ENCODE measurements at places on chromosomes 2 and 18.

DNA sequence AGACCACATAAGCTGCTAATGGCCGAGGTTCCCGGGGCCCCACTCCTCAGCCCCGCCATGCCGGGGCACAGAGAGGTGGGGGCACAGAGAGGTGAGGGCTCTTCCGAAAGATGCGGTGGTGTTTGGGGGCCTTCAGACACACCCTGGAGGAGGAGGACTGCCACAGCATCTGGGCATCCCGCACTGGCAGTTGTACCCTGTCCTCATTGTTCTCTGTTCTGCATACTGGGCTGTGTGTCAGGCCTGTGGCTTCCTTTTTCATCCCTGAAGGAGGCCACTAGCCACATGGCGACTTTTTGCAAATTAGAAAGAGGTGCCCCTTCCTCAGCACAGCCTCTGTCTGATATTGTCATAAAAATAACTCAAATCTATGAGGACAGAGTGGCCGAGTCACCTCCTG is 150.1 kb downstream of the CTIF start:
- no peak for DNase-seq

GRCh38 chr2:183248866-183249567 is 124.8 kb downstream of the NUP35 start:
- peak; percentile 51 for DNase-seq

- DNase-seq, result no peak
Observed at GRCh38 chr18:48858676-48859075, 92.1 kb downstream of the SMAD7 start.

GRCh38 chr2:10873171-10873570 is 38.6 kb upstream of the KCNF1 start:
- no peak for DNase-seq

GRCh38 chr2:79619976-79620375 is 107.1 kb downstream of the CTNNA2 start:
- no peak for DNase-seq

GRCh38 chr2:223930103-223930976 is 14.8 kb downstream of the WDFY1 start:
- DNase-seq, result no peak

DNA sequence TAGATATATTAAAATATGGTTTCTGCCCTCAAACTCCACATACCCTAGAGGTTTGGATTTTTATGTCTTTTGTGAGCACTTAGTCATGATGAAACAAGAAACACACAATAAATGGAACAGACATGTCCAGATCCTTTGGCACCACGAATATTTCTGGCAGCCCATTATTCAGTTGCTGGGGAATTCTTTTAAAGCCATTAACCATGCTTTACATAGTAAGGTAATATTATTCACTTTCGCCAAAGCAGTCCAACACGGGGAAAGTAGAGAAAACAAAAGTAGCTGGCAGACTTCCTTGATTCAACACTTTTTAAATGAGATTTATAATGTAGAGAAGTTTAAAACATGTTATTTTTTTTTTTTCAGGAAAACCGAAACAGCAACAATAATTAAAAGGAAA is 235.4 kb downstream of the PIEZO2 start:
- DNase-seq, result no peak

GRCh38 chr2:71555798-71556454 is 102.6 kb downstream of the DYSF start:
- no peak for DNase-seq

DNA sequence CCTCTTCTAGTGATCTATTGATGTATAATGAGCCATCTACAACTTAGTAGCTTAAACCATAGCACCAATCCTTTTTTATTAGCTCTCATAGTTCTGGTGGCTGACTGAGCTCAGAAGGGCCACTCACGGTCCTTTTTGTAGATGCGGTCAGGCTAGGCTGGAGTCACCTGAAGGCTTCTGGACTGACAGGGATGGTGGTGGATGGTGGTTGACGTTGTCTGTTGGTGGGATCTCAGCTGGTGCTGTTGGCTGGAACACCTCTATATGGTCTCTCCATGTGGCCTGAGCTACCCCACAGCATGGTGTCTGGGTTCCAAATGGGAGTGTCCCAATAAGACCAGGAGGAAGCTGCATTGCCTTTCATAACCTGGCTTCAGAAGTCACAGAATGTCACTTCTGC is 68.0 kb downstream of the BCL2L11 start:
- DNase-seq, result no peak

GRCh38 chr2:84991404-84992160 is 20.6 kb downstream of the KCMF1 start:
- DNase-seq, result no peak

GRCh38 chr2:44168681-44169154 is at the start of gene PPM1B:
PPM1B (plus strand) TSS chr2:44168875; CDS start chr2:44201200, 32,325 bp downstream.
- DNase-seq, result no peak

GRCh38 chr2:217523286-217523685 is 479.5 kb downstream of the TNS1 start:
- no peak for DNase-seq

GRCh38 chr2:75003276-75003675 is 44.8 kb downstream of the POLE4 start:
- no peak for DNase-seq

GRCh38 chr2:55151733-55152433 is 80.2 kb downstream of the CLHC1 start:
- no peak for DNase-seq

GRCh38 chr18:51907687-51908597 is 432.1 kb upstream of the DCC start:
- no peak for DNase-seq

- no peak for DNase-seq
Observed at GRCh38 chr2:120866071-120866470, 130.4 kb downstream of the GLI2 start.

GRCh38 chr2:231315896-231316295 is 79.6 kb upstream of the B3GNT7 start:
- no peak for DNase-seq

DNA sequence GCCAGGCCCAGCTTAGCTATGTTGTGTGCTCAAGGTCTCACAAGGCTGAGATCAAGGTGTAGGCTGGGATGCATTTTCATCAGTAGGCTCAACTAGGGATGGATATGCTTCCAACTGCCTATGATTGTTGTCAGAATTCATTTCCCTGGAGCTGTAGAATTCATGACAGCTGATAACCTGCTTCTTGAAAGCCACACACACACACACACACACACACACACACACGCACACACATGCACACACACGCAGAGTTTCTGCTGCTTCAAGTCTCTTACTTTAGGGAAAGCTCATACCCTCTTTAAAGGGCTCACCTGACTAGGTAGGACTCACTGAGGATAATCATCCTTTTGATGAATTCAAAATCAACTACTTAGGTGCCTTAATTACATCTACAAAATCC is 8.2 kb upstream of the VPS4B start:
- no peak for DNase-seq

DNA sequence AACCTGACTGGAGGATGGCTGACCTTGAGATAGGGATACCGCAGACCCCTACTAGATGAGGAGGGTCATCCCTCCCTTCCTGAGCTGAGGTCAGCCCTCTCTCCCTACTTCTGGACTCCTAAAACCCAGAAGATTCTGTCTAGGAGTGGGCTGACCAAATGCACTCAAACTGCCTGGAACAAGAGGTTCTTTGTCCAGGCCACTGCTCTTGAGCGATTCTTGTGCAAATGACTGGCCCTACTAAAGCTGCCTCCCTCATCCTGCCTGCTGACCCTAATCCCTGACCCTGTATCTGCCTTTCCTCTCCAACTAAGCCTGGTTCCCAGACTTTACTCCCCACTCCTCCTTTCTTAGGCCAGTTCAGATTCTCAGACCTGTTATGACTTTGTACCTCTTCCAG is 56.2 kb downstream of the EFR3B start:
- DNase-seq, result no peak

DNA sequence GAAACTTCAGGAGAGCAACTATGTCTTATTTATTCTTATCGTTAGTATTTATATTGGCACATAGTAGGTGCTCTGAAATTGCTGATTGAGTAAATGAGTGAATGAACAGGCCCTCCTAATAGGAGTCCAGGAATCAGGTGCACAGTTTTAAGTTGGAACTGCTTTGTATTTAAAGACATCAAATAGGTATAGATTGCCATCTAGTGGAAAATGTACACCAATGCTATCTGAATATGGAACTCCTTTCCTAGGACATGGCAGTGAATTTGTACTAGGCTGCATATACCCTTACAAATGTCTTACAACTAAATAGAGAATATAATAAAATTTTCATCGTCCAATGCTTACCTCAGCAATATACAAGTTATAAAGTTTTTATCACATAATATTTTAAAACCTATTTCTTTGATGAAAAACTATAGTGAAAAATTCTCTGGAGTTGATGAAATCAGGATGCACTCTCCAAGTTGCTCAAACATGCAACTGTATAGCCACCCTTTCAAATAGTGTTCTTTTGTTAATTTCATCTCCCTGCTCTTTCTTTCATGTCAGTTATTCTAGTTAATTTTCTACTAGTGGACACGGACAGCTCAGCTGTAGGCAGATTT is 318.9 kb upstream of the SYT4 start:
- no peak for DNase-seq

GRCh38 chr2:216857131-216857550 is 2.7 kb downstream of the TNP1 start:
- peak; percentile 56 for DNase-seq

DNA sequence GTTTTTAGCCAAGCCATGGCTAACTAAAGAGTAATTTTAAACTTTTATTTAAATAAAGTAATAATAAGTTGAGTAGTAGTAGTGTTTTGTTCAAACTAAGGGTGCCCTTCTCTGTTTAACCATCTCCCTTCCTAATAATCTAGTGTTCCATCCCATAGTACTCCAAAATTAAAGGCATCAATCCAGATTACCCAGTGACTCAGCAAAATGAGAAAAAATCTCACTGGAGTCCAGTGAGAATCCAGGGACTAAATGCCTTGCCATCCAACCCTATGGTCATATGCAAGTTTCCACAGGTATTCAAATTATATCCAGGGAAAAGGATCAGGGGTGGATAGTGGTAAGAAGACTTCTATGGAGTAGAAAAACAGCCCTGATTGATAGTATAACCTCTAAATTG is 19.6 kb upstream of the VRK2 start:
- DNase-seq, result no peak

- DNase-seq, result no peak
Observed at GRCh38 chr18:78138983-78139496, 840.6 kb upstream of the SALL3 start.

GRCh38 chr2:200405599-200406298 is 99.3 kb downstream of the SPATS2L start:
- peak; percentile 89 for DNase-seq

- DNase-seq, result no peak
Observed at GRCh38 chr2:218218268-218219185, 1.5 kb downstream of the ARPC2 start.

- no peak for DNase-seq
Observed at GRCh38 chr2:35938838-35939237, 416.7 kb upstream of the CRIM1 start.

- DNase-seq, result no peak
Observed at GRCh38 chr2:65551528-65551927, 119.1 kb upstream of the SPRED2 start.

GRCh38 chr2:204950695-204951346 is 405.5 kb downstream of the PARD3B start:
- peak; percentile 16 for DNase-seq

GRCh38 chr18:55534547-55534946 is 53.4 kb downstream of the TCF4 start:
- DNase-seq, result no peak

DNA sequence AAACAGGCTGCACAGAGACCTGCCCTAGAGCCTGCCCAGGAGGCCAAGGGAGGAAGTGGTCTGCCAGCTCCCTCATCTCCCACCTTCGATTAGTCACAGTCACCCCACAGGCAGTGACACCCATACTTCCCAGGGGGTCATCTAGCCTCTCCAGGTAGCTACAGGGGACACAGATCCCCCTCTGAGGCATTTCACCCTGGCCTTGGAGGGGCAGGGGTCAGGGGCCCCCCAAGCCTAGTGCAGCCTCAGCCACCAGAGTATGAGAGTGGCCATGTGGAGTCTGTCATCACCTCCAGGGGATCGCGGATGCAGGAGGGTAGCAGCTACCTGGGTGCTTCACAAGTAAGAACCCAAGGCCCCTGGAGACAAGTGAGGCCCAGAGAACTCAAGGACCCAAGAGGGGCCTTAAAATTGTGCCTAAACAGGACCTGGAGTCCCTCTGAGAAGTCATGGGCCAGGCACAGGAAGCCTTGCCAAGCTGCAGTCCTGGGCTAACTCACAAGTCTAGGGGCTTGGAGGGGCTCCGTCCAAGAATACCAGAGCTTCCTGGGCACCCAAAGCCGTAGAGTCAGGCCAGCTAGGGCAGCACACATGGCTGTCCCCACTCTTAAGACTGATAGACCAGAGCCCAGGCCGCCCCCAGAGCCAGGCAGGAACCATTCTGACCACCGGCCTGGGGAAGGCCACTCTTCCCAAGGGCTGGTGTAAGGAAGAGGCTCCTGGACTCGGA is 354.3 kb upstream of the ID2 start:
- DNase-seq, result no peak

DNA sequence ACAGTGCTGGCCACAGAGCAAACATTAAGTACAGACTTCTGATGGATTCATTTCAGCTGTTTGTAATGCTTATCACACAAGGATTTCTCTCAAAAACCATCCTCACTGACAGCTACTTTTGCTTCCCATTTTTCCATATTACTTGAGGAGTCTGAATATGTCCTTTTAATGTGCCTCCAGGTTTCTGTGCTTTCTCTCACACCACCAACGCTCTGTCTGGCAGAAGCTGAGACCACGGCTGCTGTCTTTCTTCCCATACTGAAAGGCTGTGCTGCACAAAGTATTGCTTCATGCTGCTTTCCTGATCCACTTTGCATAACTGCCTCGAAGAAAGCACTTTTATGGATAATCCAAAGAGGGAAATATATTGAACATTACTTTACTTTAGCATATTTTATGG is 312.1 kb upstream of the ZEB2 start:
- DNase-seq, result no peak

GRCh38 chr2:39306626-39307025 is 62.9 kb upstream of the CDKL4 start:
- no peak for DNase-seq

- DNase-seq, result peak; percentile 86
Observed at GRCh38 chr2:174778085-174778981, 14.1 kb upstream of the CHRNA1 start.

DNA sequence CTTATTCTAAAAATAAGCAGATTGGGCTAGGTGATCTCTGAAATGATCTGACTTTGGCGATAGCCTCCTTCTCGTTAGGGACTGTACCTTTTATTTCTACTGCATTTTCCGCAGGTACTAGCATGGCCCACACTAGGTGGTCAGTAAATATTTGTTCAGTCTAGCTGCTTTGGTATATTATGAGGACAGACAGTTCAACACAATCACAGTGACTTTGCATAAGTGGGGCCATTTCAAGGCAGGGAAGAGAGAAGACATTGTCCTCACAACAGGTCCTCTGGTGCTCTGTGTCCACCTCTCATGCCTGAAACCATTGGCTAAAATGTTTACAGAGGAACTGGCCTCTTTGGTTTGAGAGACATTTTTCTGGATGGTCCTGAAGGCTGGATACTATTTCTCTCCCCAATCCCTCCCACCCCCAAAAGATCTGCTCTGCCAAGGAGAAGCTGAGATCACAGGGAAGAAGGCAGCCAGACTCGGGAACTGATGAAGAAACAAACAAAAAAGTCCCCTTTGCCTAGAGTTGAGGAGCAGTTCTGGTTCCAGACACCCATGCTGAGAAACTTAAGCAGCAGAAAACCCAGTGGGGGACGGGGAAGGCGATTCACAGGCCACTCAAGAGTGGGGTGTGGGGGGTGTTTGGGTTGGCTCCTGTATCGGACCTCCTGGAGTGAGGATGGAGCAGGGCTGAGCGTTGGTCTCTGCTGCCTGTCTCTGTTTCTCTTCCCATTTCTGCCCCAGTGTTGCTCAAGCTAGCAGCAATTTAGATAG is 2.9 kb upstream of the TNP1 start:
- no peak for DNase-seq

- DNase-seq, result no peak
Observed at GRCh38 chr2:200616193-200616592, 30.4 kb downstream of the AOX1 start.
